H1 (cell line): ENCODE measurements at places on chromosomes 12 and 14. TPM values are rescaled to one million over a fixed set of nuclear protein-coding genes. Genes with fewer than 3 reads are reported as not detected.

DNA sequence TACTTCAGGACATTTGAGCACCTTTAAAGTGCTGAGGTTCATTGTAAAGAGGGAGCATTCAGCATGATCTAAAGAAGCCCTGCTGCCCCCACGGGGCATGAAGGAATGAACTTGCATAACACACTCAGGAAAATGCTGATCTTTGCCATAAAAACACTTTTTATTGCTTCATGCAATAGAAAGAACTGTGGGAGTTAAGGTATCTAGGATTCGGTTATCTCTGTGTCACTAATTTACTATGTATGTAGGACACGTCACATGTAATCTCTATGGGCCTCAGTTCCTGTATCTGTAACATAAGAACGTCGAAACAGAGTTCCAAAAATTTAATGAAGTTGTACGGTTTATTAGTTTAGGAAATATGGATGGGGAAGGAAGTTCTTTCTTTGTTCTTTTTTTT is 33.0 kb downstream of the BTBD7 start:
- no peaks in the 10 kb centered on the region for H3K27me3 ChIP-seq
- H3K4me1 ChIP-seq, result peaks cover 4% of the 10 kb centered on the region; the same call in 1 of the 2 replicates
- no peak overlapping the region for H3K4me3 ChIP-seq
- no peaks in the 10 kb centered on the region for H3K36me3 ChIP-seq
- no peak for DNase-seq

GRCh38 chr14:68363843-68364767 is 428.8 kb downstream of the ZFP36L1 start:
- H3K27ac ChIP-seq, result peak overlapping the region; percentile 43
- peak; percentile 81 for DNase-seq
- peaks cover 16% of the 10 kb centered on the region for H3K4me1 ChIP-seq
- peak overlapping the region; percentile 67 for H3K4me3 ChIP-seq
- H3K36me3 ChIP-seq, result no peaks in the 10 kb centered on the region
- no peaks in the 10 kb centered on the region; the same call in 1 of the 2 replicates for H3K27me3 ChIP-seq

DNA sequence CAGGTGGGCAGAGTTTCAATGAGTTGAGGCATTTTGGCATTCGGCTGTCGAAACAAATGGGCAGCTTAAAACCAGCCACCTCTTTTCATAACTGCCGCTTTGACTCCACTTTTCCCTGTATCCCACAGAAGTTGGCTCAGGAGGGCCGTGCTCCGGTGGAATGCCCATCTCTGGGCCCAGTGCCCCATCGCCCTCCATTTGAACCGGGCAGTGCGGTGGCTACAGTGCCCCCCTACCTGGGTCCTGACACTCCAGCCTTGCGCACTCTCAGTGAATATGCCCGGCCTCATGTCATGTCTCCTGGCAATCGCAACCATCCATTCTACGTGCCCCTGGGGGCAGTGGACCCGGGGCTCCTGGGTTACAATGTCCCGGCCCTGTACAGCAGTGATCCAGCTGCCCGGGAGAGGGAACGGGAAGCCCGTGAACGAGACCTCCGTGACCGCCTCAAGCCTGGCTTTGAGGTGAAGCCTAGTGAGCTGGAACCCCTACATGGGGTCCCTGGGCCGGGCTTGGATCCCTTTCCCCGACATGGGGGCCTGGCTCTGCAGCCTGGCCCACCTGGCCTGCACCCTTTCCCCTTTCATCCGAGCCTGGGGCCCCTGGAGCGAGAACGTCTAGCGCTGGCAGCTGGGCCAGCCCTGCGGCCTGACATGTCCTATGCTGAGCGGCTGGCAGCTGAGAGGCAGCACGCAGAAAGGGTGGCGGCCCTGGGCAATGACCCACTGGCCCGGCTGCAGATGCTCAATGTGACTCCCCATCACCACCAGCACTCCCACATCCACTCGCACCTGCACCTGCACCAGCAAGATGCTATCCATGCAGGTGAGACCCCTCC is 5.0 kb upstream of the RNU7-1 start:
- H3K27ac ChIP-seq, result peak overlapping the region; percentile 90
- no peaks in the 10 kb centered on the region for H3K27me3 ChIP-seq

- H3K4me3 ChIP-seq, result no peak overlapping the region; the same call in 1 of the 2 replicates
- no peaks in the 10 kb centered on the region for H3K36me3 ChIP-seq
Measured at GRCh38 chr14:54362089-54362504, 34.7 kb upstream of the CDKN3 start.

- H3K27ac ChIP-seq, result no peak overlapping the region
- H3K27me3 ChIP-seq, result no peaks in the 10 kb centered on the region
- no peak overlapping the region for H3K4me3 ChIP-seq
- no peak for DNase-seq
- no peaks in the 10 kb centered on the region for H3K36me3 ChIP-seq
- peaks cover 6% of the 10 kb centered on the region for H3K4me1 ChIP-seq
Measured at GRCh38 chr14:100445436-100446088, 122.4 kb downstream of the SLC25A47 start.

GRCh38 chr14:101586531-101587430 is 25.5 kb downstream of the DIO3 start:
- no peak for DNase-seq
- H3K4me1 ChIP-seq, result no peaks in the 10 kb centered on the region; the same call in 1 of the 2 replicates
- H3K4me3 ChIP-seq, result no peak overlapping the region
- H3K36me3 ChIP-seq, result no peaks in the 10 kb centered on the region

GRCh38 chr12:98821866-98822265 is 176.8 kb downstream of the APAF1 start:
- no peak overlapping the region for H3K27ac ChIP-seq
- no peaks in the 10 kb centered on the region for H3K36me3 ChIP-seq
- no peak overlapping the region for H3K4me3 ChIP-seq
- H3K27me3 ChIP-seq, result no peaks in the 10 kb centered on the region
- no peak for DNase-seq

DNA sequence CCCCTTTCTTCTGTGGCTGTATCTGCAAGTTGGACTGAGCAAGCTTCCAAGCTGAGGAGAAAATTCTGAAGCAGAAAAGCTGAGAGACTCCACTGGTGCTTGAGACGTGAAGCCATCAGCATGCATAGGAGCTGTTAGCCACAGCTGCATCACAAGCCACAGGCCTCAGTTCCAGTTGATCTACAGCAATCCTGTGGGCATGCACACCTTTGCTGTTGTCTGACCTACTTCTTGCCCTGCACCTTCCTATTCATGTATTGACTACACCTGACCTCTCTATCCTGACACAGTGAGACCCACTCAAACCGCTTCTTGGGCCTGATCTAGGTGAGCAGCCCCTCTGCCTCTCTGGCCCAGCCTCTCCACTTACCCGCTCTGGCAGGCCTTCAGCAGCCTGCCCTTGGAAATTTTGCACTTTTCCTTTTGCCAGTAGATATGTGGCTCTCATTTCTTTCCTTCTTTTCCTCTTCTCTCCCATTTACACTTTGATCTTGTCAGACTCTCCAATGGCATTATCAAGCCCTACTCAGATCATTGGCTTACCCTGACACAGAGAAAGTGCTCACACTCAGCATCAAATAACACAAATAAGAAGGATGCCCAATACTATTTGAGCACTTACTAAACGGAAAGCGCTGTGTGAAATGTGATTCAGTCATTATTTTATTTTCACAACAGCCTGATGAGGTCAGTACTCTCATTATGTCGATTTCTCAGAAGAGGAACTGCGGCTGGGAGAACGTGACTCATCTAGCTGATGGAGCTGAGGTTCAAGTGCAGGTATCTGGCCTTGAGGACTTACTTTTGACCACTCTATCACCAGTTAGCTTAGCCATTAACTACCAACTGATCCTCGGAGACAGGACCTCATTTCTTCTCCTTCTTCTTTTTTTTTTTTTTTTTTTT is 21.9 kb upstream of the PTGR2 start:
- H3K27ac ChIP-seq, result no peak overlapping the region
- H3K4me3 ChIP-seq, result no peak overlapping the region
- DNase-seq, result no peak
- no peaks in the 10 kb centered on the region for H3K27me3 ChIP-seq
- peaks cover 5% of the 10 kb centered on the region; the same call in 1 of the 2 replicates for H3K4me1 ChIP-seq

DNA sequence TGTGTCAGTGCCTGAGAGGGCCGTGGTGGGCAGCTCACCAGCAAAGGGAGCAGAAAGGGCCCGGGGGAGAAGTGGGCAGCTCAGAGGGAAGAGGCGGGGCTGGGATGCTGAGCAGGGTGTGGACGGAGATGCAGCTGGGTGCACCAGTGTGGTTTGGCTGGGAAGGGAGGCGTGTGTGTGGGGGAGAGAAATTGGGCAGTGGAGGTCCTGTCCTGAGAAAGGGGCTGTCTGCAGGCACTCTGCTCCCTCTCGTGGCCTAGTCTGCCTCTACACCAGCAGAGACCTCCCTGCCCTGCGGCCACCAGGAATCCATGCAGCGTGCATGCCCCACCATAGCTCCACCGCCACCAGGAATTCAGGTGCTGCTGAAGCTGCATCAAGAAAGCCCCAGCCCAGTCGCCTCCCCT is 6.4 kb downstream of the TMEM121 start:
- H3K27me3 ChIP-seq, result peaks cover 12% of the 10 kb centered on the region
- H3K4me1 ChIP-seq, result no peaks in the 10 kb centered on the region
- no peak overlapping the region for H3K4me3 ChIP-seq
- no peak overlapping the region for H3K27ac ChIP-seq
- no peak for DNase-seq

DNA sequence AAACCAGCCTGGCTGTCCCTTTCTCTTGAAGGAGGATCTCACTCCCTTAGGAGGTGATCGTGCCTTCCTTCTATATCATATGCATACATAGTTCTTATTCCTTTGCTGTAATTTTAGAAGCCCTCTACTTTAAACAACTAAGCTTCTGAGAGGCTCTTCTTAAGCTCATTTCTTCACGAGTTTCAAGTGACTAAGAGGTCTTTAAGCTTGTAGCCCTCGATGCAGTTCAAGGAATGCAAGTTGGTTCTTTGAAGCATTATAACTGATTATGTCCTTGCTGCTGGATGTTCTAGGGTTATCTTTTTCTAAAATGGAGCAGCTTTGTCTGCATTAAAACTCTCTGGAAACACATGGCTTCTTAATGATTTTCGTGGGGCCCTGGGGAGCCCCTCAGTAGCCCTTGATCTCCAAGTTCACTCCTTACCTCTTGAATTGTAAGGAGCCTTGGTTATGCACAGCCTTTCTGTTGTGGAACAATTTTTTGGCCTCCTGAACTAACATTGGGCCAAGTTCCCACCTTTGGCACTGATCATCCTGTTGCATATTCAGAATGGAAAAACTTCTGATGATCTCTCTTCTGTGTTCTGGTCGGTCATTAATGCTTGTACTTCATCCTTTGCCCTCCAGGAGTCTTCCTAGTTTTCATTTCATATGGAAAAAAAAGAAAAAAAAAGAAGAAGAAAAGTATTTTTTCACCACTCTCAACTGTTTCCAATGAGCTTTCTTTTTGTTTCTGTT is 12.6 kb downstream of the RASSF8 start:
- DNase-seq, result no peak
- no peaks in the 10 kb centered on the region for H3K27me3 ChIP-seq
- no peaks in the 10 kb centered on the region; the same call in 1 of the 2 replicates for H3K4me1 ChIP-seq
- H3K27ac ChIP-seq, result no peak overlapping the region

- no peak for DNase-seq
- H3K27ac ChIP-seq, result no peak overlapping the region
- no peaks in the 10 kb centered on the region for H3K36me3 ChIP-seq
- no peaks in the 10 kb centered on the region for H3K27me3 ChIP-seq
- no peaks in the 10 kb centered on the region for H3K4me1 ChIP-seq
Measured at GRCh38 chr12:68962877-68963855, 30.2 kb upstream of the CPM start.

The ZDHHC22 gene
- total RNA-seq, result 55.2 and 59.3 TPM in 2 replicates

The GNB3 gene
- 9.0 and 9.9 TPM in 2 replicates for total RNA-seq

The NANOG gene
- 229 and 231 TPM in 2 replicates for total RNA-seq

The HOXC10 gene
- not detected in 2 replicates for total RNA-seq

The KLRC4 gene
- not detected in 2 replicates for total RNA-seq

The LRRC10 gene
- total RNA-seq, result not detected in 2 replicates

The DACT1 gene
- 26.2 and 29.8 TPM in 2 replicates for total RNA-seq
